ENCODE measurements at places on chromosomes 11 and 22.

- no peak for DNase-seq
These were observed 8.0 kb downstream of the SF3B2 start for GRCh38 chr11:66059966-66060680.

DNA sequence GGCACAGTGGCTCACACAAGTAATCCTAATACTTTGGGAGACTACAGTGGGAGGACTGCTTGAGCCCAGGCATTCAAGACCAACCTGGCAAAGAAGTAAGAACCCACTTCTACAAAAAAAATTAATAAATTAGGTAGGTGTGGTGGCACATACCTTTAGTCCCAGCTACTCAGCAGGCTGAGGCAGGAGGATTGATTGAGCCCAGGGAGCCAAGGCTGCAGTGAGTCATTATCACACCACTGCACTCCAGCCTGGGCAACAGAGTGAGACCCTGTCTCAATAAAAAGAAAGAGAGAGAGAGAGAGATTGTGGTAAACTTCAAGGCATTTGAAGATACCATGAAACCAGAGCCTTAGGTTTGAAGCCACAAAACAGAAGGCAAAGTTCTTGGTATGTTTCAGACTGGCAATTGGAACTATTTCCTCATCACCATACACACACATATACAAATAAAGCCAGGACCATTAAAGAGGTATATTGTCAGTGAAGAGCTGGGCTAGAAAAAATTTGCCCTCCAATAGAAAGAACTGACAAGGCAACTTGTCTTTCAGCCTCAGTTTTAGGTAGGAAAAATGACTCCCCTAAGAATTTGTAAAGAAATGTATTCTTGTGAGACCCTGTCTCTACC, 24.6 kb upstream of the B3GNT6 start:
- no peak for DNase-seq

DNA sequence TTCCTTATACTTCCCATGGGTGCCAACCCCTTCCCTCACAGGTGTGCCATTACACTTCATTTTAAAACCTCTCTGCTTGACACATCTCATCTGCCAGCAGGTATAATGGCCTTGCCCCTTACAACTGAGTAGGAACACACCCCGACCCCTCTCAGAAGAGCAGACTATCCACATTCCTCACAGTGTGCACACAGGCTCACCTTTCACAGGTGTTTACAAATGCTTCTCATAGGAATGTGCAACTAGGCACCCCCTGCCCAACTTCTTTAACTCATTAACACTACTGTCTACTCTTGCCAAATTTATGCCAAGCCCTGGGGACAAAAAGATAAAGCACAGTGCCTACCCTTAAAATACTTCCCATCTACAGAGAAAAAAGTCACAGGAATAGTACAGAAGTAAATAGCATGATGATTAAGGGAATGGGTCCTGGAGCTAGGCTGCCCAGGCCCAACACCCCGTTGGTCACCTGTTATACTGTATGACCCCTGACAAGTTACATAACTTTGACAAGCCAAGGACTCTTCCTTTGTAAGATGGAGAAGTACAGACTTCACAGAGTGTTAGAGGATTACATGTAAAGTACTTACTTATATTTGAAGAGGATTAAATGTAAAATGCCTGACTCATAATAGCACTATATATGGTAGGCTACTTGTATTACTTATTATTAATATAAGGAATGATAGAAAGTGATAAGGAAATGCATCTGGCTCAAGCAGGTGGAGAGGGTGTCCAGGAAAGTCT, 15.2 kb downstream of the TRIM3 start:
- DNase-seq = no peak

- no peak for DNase-seq
These were observed 268.5 kb downstream of the NTM start for GRCh38 chr11:131638889-131639288.

DNA sequence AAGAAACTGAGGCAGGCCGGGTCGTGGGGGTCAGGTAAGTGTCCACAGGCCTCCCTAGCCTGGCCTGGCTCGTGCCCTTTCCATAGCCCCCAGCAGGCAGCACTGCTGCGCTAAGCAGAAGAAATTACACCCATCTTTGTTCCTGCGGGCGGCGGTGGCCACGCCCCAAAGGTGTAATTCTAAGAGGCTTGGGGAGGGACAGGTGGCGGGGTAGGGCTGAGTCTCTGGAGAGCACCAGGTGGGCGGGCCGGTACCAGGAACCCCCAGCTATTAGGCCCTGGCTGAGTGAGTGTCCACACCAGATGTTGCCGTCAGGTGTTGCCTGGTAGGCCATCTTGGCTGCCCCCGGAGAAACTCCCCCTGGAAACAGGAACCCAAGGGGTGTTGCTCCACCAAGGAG, 12.3 kb upstream of the ARAP1 start:
- DNase-seq = no peak
